ENCODE measurements at places on chromosomes 7 and 10. TPM values are rescaled to one million over a fixed set of nuclear protein-coding genes. Genes with fewer than 3 reads are reported as not detected.

The CYP26C1 gene
- 0.11 TPM for total RNA-seq

The PGAM2 gene
- 2.8 TPM for total RNA-seq

The ANKRD2 gene
- total RNA-seq, result not detected

The CRPPA gene
- 0.79 TPM for total RNA-seq

The ITIH5 gene
- total RNA-seq, result not detected

The CLRN3 gene
- not detected for total RNA-seq

The CHRM2 gene
- not detected for total RNA-seq

The ANXA8 gene
- total RNA-seq, result 1.1 TPM

The PILRA gene
- total RNA-seq, result 13.4 TPM

The ETV1 gene
- 0.39 TPM for total RNA-seq

The CFAP46 gene
- not detected for total RNA-seq

The MYO3A gene
- total RNA-seq, result not detected

The AGAP4 gene
- 20.9 TPM for total RNA-seq

The TEX36 gene
- not detected for total RNA-seq

The CDC14C gene
- total RNA-seq, result not detected

The FAM171A1 gene
- total RNA-seq, result 3.2 TPM

The PLAU gene
- 0.97 TPM for total RNA-seq

The TMED4 gene
- total RNA-seq, result 67.4 TPM

The SH2B2 gene
- 1.1 TPM for total RNA-seq

The UCMA gene
- not detected for total RNA-seq

The NME8 gene
- total RNA-seq, result 2.7 TPM

The TMEM196 gene
- total RNA-seq, result not detected

The ZNF282 gene
- total RNA-seq, result 18.3 TPM

The GPR15LG gene
- not detected for total RNA-seq

The TRIM4 gene
- 37.6 TPM for total RNA-seq

The NAT16 gene
- not detected for total RNA-seq

The TLX1 gene
- total RNA-seq, result not detected

The RPEL1 gene
- not detected for total RNA-seq

The GBX1 gene
- not detected for total RNA-seq

The SDK1 gene
- total RNA-seq, result 0.54 TPM

The CALY gene
- total RNA-seq, result 2.4 TPM

The NACAD gene
- not detected for total RNA-seq

The DOCK1 gene
- 0.34 TPM for total RNA-seq

The MRLN gene
- total RNA-seq, result not detected
